Esophagus mucosa (tissue), 1 donor: ENCODE measurements at places on chromosomes 7 and 10.

- no peak for ATAC-seq
Observed at GRCh38 chr10:44177610-44178009, 207.3 kb downstream of the CXCL12 start.

DNA sequence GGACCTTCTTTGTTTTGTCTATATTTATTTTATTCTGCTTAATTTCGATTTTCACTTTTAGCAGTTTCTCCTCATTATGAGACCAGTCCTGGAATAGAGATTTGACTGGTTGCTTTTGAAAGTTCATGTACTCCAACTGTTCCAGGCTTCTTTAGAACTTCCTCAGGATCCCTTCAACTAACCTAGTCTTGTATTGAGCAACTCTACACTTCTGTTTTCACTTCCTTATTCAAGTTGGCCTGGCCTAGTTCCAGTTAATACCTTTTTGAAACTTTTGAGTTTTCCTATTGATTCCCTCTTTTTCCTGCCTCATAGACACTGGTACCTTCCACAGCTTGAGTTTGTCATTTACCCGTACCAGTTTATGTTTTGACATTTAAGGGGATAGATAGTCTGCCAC, 421.7 kb downstream of the ATRNL1 start:
- ATAC-seq: no peak

DNA sequence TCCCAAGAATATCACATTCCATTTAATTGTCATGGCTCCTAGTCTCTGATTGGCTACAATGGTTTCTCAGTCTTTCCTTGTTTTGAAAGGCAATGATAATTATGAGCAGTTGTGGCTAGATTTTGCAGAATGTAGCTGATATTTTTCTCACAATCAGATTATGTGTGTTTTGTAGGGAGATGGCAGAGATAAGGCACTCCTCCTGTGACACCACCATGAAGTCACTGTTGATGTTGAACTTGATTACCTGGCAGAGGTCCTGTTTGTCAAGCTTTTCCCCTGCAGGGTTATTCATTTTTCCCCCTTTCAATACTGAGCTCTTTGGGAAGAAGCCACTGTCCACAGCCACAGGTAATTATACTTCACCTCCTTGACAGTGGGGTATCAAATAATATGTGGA, 602.9 kb upstream of the PFKP start:
- no peak for ATAC-seq

GRCh38 chr10:86956848-86957448, 467 bp downstream of the MMRN2 start:
- ATAC-seq: no peak

GRCh38 chr10:69965919-69966662, 86.6 kb upstream of the MACROH2A2 start:
- no peak for ATAC-seq

DNA sequence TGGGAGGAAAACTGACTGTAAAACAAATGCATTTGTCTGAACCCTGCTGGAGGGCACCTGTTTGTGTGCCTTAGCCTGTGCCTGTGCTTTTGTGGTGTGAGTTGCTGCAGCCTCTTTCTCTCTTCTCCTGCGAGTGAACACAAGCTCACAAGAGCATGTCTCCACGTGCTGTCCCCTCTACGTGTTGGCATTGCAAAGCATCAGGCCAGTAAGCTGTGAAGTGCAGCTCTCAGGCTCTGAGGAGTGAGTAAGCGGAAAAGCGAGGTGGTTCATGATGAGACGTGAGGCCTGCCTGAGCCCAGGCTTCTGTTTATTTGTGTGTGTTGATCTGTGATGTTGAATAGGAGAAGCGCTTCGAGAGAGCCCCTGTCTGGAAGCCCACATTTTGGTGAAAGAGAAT, 85.6 kb upstream of the PDCD4 start:
- peak; percentile 82 for ATAC-seq

GRCh38 chr10:451021-451471, 238.4 kb downstream of the DIP2C start:
- ATAC-seq: peak; percentile 62

- ATAC-seq: no peak
Observed at GRCh38 chr7:133582766-133583523, 330.1 kb downstream of the EXOC4 start.

DNA sequence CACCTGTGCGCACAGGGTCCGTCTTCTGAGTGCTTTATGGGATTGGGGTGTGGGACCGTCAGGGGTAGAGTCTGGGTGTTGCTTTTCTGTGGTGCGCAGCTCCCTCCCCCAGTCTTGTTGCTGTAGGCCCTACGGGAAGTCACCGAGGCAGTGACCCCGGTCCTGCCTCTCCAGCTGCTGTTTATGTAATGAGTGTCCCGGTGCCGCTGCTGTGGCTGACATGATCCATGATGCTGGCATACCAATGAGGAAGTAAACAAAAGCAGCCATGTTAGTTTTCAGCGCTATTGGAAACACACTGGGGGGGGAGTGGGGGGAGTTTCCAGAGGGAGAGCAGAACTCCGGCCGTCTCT, 1.1 kb downstream of the TRIM8 start:
- peak; percentile 9 for ATAC-seq

DNA sequence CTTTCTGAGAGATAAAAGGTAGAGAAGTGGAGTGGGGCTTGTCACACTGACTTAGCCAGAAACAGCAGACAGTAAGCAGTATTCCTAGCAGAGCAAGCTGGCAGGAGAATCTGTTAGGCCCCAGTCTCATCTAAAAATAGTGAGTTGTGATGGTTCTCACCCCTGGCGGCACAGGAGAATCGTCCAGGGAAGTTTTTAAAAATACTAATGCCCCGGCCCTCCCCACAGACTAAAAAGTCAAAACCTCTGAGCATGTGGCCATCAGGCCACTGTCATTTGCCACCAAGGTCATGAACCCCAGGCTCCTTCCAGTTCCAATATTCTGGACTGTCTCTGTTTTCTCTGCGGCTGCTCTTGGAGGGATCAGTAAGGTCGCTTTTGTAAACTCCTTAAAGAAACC, 34.0 kb downstream of the LYZL1 start:
- ATAC-seq: no peak

GRCh38 chr7:128888039-128888755, 22.3 kb downstream of the KCP start:
- ATAC-seq: no peak

DNA sequence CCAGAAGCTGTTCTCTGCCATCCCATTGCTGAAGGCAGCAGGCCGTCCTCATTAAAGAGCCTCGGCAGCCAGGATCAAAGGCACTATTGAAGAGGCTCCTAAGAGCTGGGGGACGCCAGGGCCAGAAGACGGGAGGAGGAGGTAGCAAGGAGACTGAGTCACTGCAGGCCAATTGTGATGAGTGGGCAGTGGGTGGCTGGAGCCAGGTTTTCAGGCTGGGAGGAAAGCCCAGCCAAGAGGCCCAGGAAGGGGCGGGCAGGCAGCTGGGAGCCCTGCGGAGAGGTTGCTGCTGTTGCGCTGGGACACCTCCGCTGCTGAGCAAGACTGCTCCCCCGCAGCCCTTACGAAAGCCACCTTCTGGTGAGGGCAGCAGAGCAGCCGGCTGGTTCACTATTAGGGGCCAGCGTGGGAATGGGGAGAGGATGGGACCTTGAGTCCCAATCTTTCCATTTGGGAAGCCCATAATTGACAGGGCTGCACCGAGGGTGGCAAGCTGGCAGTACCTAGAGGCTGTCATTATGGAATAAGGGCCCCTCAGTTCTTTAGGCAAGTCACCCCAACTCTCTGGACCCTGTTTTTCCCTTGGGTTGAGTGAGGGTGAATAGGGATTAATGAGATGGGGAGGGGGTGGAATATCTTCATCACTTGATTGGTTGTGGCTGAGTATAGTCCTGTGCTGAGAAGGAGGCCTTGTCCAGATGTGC, 48.4 kb downstream of the UNC5B start:
- no peak for ATAC-seq
